ENCODE measurements at places on chromosomes 2 and 18. TPM values are rescaled to one million over a fixed set of nuclear protein-coding genes. Genes with fewer than 3 reads are reported as not detected.

DNA sequence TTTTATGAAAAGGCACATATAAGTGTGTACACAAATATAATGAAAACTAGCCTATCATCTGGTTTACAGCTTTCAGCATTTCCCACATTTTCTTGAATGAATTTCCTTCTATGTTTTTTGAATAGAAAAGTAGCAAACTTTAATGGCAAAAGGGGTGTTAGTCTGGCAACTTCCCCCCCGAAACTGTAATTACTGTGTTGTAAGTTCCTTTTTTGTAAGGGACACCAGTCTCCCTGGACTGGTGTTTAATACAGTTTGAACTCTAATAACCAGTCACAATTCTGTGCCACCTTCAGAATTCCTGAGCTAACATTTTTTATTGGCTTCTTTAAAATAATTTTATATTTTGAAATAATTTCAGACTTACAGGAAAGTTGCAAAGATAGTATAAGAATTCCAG, 94.2 kb downstream of the ACSL3 start:
- no peak for DNase-seq
- H3K4me3 ChIP-seq: no peak overlapping the region

- peaks cover 4% of the 10 kb centered on the region for H3K36me3 ChIP-seq
- peaks cover 11% of the 10 kb centered on the region for H3K4me1 ChIP-seq
- H3K27ac ChIP-seq: no peak overlapping the region
- no peak overlapping the region for H3K4me3 ChIP-seq
- H3K27me3 ChIP-seq: no peaks in the 10 kb centered on the region
Observed at GRCh38 chr2:60984720-60985119, 32.8 kb upstream of the PEX13 start.

- no peaks in the 10 kb centered on the region for H3K27me3 ChIP-seq
- H3K36me3 ChIP-seq: no peaks in the 10 kb centered on the region
- H3K27ac ChIP-seq: no peak overlapping the region
- DNase-seq: no peak
- H3K4me1 ChIP-seq: no peaks in the 10 kb centered on the region
Observed at GRCh38 chr18:25147877-25148488, 204.0 kb downstream of the ZNF521 start.

The SIX3 gene
- not detected for total RNA-seq
